ENCODE measurements at places on chromosomes 3 and 15.

DNA sequence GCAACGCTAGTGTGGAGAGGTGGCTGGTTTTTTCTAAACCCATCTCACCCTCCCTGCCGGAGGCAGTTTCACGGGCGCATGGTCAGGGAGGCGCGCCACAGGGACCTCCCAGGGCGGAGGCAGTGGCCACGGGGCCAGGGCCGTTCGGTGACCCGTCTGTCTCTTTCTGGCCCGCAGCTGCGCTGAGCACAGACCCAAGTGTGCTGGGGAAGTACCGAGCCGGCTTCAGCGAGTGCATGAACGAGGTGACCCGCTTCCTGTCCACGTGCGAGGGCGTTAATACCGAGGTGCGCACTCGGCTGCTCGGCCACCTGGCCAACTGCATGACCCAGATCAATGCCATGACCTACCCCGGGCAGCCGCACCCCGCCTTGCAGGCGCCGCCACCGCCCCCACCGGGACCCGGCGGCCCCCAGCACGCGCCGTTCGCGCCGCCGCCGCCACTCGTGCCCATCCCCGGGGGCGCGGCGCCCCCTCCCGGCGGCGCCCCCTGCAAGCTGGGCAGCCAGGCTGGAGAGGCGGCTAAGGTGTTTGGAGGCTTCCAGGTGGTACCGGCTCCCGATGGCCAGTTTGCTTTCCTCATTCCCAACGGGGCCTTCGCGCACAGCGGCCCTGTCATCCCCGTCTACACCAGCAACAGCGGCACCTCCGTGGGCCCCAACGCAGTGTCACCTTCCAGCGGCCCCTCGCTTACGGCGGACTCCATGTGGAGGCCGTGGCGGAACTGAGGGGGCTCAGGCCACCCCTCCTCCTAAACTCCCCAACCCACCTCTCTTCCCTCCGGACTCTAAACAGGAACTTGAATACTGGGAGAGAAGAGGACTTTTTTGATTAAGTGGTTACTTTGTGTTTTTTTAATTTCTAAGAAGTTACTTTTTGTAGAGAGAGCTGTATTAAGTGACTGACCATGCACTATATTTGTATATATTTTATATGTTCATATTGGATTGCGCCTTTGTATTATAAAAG, 1.8 kb downstream of the HES1 start:
- peak; percentile 78 for DNase-seq

GRCh38 chr3:40845447-40845846, 320.7 kb downstream of the ZNF621 start:
- DNase-seq, result no peak

- no peak for DNase-seq
Measured at GRCh38 chr3:27628026-27628750, 93.9 kb downstream of the EOMES start.

DNA sequence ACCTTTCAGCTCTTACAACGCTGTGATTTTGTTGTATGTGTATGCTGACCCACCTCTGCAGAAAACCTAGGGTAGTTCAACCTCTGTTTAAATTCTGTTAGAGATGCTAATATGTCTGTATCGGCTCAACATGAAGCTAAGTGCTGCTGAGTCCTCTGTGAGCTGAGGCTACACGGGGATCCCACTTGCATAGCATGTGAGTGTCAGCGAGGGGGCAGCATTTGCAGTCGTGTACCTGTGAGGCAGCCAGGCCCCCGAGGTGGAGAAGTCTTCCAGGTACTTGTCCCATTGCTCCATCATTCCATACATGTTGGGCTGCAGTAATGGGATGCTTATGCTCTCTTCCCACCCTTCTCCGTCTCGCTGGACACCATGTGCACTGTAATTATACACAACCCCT, 3.7 kb downstream of the MKRN2OS start:
- DNase-seq, result no peak

DNA sequence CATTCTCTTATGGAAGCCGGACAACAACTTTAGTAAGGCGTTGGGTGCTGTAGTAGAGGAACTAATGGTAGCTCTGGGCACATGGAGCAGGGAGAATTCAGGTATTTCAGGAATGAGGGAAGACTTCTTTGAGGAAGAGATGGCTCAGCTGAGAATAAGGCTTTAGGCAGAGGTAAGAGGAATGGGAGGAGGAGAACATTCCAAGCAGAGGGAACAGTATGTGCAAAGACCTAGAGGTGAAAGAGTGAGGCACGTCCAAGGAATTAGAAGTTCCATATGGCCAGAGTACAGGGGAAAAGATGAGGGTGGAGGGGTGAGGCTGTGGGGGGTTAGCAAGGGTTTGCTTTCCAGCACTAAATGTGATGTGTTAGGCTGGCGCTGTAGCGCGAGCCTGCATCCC, 1.6 kb upstream of the SV2B start:
- DNase-seq, result no peak

- DNase-seq, result no peak
Measured at GRCh38 chr3:53056442-53056841, 10.6 kb upstream of the SFMBT1 start.

- DNase-seq, result no peak
Measured at GRCh38 chr15:47411733-47412132, 305.6 kb upstream of the SEMA6D start.

DNA sequence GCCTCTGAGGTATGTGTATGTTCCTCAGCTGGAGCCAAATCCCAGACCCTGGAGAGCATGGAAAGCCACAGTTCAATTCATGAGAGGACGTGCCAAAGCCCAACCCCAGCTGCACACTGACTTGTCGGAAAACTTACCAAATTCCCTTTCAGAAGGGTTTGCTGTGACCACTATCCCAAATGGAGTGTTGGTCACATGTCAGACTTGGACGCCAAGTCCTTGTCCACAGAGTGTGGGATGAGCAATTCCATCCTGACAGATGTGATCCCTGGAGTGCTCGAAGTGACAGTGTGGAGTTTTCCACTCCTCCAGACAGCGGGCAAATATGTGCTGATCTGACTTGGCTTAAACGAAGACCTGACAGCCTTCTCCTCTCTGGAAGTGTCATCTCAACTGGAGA, 71.2 kb downstream of the RORA start:
- DNase-seq, result no peak

- no peak for DNase-seq
Measured at GRCh38 chr15:45162771-45163507, 24.8 kb downstream of the SHF start.

GRCh38 chr3:49181351-49181750, 10.0 kb downstream of the KLHDC8B start:
- no peak for DNase-seq

DNA sequence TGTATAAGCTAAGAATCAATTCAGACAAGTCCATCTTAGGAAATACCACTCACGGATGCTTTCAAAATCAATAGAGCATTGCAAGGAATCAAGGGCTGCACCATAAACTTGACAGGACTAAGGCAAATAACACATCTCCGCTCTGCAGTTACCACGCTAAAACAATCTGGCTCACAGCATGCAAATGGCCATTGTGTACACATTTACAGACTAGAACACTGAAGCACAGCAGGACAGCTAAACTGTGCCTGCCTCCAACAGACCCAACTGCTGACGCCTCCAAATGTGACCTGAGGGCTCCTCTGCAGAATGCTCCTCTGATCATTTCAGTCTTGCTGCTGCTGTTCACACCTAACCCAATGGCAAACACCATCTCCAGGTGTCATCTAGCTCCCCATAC, 104.3 kb downstream of the MEX3B start:
- no peak for DNase-seq

- no peak for DNase-seq
Measured at GRCh38 chr3:71039332-71039731, 544.2 kb downstream of the FOXP1 start.

DNA sequence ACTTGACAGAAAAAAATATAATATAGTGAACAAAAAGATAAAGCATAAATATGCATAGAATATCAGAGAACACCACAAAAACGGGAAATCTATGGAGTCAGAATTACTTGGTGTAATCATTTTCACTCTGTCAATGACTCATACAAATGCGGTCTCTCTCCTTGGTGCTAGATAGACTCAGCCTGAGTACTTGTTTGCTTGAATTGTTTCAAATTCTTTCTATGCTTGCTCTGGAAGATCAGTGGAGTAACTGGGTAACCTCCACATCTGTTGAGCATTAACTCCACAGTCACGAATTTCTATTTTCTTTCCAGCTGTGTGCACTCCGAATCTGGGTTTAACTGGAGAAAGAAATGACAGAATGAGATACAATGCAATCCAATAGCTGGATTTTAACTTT, 760.4 kb downstream of the ZPLD1 start:
- DNase-seq, result no peak

- no peak for DNase-seq
Measured at GRCh38 chr15:48494631-48495030, 150.9 kb downstream of the FBN1 start.

DNA sequence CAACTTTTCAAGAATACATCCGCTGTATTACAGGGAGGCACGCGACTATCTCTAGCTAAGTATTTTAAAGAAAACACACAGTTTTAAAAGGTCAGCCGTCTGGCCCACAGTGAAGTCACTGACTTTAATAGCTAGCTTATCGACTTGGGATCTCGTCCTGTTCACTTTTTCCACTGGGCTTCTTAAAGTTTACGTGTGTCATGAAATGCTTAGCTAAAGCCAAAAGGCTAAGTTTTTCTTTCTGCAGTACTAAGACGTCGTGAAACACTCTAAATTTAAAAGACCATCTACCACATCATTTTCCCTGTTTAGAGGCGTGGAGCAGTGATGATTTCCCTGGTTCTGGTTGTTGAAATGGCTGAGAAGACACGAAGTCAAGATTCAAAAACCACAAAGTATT, 27.1 kb downstream of the LRIG1 start:
- no peak for DNase-seq

DNA sequence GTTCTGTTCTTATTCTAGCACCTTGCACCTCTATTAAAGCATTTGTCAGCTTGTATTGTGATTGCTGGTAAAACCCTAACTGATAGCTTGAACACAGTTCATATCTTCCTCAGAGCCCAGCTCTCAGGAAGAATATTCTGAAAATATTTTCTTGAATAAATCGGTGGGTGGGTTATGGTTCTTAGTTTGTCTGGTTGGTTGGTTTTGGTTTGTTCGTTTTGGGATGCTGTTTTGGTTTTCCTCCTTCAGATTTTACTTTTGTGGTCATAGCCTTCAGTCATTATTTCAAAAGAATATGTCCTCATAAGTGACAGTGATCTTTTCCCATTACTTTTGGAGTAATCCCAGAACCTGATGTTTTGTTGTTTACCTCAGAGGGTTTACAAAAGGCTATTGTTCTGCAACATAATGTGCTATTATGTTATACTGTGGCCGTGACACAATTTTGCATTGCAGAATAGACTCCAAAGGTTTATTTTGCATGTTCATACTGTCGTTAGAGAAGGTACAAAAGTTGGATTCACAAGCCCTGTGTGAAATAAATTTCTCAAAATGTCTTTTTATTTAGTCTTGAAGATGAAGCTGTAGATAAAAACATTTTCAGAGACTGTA, 2.7 kb upstream of the TMEM87A start:
- no peak for DNase-seq

DNA sequence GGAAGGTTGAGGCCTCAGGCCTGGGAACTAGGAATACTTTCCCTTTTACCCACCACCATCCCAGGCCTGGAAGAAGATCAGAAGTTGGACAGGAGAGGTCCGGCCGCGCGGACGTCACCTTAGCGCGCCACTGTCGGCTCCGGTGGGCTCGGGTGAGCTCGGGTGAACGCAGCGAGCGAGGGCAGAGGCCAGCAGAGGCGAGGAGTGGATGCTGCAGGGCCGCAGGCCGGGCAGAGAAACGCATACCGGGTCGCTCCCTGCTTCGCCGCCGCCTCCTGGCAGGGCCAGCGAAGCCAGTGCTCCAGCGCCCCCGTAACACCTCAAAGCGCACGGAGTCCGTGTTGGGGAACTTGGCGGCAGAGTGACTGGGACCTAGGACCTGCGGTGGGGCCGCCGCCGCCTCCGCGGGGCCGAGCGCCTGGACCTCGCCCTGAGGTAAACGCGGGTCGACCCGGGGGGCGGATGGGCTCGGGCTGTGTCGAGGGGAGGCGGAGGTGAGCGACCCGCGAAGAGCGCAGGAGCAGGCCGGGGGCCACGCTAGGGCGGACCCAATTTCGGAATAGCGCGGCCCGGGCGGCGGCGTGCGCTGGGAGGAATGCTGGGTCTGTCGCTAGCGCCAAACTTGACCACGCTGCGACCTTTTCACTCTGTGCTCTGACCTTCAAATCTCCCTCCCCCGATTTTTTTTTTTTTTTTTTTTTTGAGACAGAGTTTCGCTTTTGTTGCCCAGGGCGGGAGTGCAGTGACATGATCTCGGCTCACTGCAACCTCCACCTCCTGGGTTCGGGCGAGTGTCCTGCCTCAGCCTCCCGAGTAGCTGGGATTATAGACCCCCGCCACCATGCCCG, 1.6 kb downstream of the CYP11A1 start:
- no peak for DNase-seq

DNA sequence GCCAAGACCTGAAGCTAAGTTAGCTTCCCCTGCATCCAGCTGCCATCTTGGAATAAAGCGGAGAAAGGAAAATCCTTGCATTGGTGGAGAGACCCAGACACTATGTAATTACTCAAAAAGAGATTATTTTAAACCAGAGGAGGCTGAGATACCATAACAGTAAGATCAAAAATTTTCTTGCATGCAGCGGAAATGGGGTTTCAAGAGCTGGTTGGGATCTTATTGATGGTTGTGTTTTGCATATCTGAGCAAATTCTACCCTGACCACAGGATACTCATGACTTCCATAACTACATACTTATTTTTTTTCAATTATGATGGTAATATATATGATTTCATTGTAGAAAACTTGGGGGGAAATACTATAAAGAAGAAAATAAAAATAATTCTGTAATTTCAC, 17.5 kb downstream of the TMEM158 start:
- no peak for DNase-seq

GRCh38 chr15:70186152-70186551, 88.4 kb upstream of the TLE3 start:
- DNase-seq, result no peak
